ENCODE measurements at places on chromosomes 5 and 9. TPM values are rescaled to one million over a fixed set of nuclear protein-coding genes. Genes with fewer than 3 reads are reported as not detected.

- DNase-seq, result no peak
Measured at GRCh38 chr5:82942083-82942881, 134.9 kb downstream of the TMEM167A start.

DNA sequence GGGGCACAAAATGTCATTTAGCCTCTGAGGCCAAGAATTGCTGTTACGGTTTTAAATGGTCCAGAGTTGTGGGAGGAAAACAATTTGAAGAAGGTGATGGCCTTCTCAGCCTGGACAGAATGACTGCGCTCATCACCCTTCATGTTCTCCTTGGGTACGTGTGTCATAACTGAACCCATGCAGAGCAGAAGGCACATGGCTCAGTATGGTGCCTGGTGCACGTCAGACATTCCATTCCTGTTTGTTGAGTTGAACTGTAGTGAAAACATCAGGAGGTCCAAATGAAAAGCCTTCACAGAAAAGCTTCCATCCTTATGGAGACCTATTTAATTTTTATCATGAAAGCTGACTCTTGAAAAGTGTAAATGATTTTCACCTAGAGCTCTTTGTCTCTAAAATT, 133.2 kb downstream of the CFAP90 start:
- DNase-seq, result no peak

EPB41L4B gene
- total RNA-seq, result 4.1 TPM

DNA sequence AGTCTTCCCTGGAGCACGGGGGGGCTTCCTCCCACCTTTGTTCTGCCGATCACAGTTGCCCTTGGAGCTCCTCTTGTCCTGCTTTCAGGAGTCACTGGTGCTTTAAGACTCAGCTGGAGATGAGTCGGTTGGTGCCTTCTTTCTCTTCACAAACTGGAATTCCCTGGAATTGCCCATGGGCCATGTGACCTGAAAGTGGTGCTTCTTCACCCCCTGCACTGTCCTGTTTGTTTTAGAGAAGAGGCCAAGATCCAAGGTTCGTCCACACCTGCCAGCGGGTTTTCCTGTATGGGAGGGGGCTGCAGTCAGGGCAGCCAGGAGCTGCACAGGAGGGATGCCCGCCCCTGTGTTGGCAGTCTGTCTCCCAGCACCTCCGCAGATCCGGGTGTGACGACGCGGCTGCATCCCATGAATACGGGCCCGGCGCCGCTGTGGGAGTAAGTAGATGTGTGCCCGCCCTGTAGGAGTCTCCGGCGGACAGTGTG, 9.5 kb upstream of the MRPS2 start:
- DNase-seq, result no peak

Data from SJSA1 (cell line).